Progenitor cell of endocrine pancreas (in vitro differentiated cells): ENCODE measurements at places on chromosomes 5 and 9. TPM values are rescaled to one million over a fixed set of nuclear protein-coding genes. Genes with fewer than 3 reads are reported as not detected.

Gene ABCA1
- total RNA-seq = 34.1 and 41.1 TPM in 2 replicates

- DNase-seq = no peak
Observed at GRCh38 chr5:19608444-19609002, 379.5 kb downstream of the CDH18 start.

DNA sequence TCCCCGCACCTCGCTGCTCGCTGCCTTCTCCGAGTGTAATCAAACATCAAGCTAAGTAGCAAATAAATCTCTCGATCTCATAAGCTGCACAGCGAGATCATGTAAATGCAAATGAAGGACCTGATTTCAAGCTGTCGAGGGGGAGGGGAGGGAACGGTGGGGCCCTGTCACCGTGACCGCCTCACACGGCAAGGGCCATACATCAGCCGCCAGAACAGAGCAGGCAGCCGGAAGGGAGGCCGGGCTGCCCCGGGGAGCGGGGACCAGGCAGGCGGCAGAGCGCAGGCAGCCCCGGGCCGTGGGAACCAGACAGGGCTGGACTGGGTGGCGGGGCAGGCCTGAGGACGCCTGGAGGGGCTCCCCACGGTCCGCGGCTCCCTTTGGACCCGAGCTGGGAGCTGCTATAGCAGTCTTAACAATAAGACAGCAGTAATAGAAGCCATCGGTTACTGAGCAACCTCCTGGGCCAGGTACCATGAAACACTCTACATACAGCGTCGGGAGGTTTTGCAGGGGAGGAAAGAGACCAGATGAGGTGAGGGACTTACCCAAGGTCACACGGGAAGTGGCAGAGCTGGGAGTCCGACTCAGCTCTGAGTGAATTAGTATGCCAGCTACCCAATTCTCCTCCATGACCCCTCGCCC lies 76.8 kb downstream of the CFAP77 start:
- DNase-seq = no peak

GRCh38 chr5:120150770-120151169 lies 313.3 kb upstream of the PRR16 start:
- no peak for DNase-seq
